ENCODE measurements at places on chromosomes 7 and 10.

DNA sequence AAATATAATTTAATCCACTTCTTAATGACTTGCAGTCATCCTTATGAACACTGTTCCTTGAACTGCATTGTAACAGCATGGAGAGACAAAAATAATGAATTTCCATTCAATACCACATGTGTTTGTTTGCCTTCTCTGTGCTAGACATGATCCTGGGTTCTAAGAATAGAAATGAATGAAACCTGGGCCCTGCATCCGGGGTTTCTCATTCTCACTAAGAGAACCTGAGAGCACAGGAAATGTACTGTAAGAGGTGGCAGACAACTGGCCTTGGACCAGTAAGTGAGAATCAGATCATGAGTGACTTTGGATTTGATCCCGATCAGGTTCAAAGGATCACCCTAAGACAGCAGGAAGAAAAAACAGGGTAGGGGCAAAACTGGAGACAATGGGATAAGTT, 37.2 kb upstream of the CUL1 start:
- no peak for DNase-seq

DNA sequence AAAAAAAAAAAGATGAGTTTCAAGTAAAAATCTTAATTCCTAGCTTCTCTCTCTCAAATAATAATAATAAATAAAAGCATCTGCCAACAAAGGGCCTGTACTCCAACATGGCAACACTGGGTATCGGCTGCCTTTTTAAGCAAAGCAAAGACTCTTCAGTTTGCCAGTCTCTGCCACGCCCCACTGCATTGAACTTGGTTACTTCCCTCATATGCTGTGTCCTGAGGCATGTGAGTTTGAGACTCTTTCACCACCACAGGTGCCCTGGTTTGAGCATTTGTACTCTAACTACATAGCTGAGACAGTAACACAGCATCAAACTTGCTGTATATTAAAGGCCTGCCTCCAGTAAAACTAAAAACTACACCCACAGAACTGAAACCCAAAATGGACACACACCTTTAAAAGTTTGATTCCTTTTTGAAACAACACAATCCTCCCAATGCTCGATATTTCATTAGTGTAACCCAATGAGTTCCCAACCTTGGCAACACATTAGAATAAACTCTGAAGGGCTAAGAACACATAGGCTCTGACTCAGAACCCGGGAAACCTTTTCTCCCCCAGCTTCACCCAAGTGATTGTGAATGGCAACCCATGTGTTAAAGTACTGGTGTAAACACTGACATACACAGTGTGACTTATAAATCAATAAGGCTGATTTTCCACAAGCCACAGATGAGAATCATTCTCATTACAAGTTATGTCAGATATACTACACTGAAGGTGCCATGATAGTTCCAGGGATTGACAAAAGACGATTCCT, 12.0 kb downstream of the JAZF1 start:
- DNase-seq: no peak

DNA sequence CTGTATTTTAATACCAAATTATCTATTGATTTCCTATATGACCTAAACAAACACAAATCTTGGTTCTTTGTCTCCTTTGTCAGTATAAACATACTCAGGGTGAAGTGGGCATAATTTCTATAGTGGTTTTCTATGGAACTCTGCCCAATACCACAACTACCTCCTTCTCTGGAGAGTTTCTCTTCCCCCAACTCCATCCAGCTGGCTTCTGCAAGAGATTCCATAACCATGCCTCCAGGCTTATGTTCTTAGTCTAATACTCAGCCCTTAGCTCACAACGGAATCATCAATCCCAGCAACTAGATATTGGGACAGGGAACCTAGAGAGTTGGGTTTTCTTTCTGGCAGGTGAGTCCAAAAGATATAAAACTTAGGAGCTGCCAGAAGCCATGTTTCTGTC, 127.3 kb downstream of the TRIL start:
- DNase-seq: no peak

- no peak for DNase-seq
Measured at GRCh38 chr7:139396323-139396951, 36.7 kb downstream of the LUC7L2 start.

GRCh38 chr7:83486957-83487356, 162.0 kb downstream of the SEMA3E start:
- no peak for DNase-seq

GRCh38 chr7:133783276-133783675, 343.9 kb upstream of the LRGUK start:
- no peak for DNase-seq

DNA sequence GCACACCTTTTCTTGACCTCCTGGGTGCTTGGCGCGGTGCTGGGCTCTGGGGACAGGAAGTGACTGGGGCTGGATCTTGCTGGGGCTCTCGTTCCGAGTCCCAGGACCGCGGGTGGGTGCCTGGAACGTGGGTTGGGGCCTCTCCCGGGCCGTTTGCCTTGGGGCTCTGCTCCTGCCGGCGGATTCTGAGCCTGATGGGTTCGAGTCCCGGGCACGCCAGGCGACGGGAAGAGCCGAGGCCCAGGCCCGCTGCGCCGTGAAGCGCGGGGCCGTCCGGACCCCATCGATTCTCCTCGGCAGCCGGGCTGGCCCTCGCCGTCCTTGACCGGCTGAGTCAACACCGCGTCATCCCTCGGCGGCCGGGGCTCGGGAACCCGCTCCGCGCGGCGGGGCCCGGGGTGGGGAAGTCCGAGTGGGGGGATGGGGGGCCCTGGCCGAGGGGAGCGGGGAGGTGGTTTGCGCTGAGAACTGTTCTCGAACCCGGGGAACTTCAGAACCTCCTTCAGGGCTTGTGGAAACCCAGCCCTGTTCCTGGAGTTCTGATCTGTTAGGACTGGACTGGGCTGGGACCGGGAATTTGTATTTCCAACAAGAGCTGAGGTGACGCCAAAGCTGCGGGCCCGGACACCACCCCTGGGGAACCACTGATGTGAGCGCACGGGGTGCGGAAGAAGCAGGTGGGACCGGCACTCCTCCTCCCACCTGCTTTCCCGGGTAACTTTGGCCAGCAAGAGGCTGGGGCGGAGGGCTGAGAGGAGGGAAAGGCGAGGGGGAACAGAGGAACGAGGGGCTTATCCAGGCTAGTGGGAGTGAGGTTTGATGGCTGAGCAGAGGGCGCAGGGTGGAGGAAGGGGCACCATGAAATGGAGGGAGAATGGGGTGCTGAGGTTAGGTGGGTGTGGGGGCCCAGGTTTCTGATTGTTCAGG, 6.2 kb downstream of the HHEX start:
- DNase-seq: no peak

- DNase-seq: no peak
Measured at GRCh38 chr7:82578430-82578829, 134.9 kb upstream of the CACNA2D1 start.

- no peak for DNase-seq
Measured at GRCh38 chr10:78577712-78578111, 491.1 kb upstream of the ZMIZ1 start.

GRCh38 chr10:113970641-113971040, 73.0 kb upstream of the ADRB1 start:
- no peak for DNase-seq

GRCh38 chr7:131735101-131735500, 178.7 kb upstream of the PODXL start:
- DNase-seq: no peak

DNA sequence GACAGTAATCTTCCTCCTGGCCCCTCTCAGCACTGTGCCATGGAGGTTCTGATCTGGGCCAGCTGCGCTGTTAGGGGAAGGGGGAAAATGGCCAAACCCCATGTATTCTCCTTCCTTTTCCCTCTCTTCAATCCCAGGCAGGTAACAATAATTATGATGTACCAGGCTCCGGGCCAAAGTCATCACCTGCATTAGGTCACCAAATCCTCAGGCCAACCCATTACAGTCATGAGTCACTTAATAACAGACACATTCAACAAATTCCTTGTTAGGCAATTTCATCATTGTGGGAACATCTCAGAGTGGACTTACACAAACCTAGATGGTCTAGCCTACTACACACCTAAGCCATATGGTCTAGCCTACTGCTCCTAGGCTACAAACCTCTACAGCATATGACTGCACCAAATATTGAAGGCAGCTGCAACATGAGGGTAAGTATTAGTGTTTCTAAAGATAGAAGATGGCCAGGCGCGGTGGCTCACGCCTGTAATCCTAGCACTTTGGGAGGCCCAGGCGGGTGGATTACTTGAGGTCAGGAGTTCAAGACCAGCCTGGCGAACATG, 2.2 kb upstream of the HSPB1 start:
- no peak for DNase-seq

- no peak for DNase-seq
Measured at GRCh38 chr10:88992921-88993524, 2.4 kb downstream of the FAS start.

- DNase-seq: no peak
Measured at GRCh38 chr7:110704225-110704624, 386.7 kb upstream of the LRRN3 start.

DNA sequence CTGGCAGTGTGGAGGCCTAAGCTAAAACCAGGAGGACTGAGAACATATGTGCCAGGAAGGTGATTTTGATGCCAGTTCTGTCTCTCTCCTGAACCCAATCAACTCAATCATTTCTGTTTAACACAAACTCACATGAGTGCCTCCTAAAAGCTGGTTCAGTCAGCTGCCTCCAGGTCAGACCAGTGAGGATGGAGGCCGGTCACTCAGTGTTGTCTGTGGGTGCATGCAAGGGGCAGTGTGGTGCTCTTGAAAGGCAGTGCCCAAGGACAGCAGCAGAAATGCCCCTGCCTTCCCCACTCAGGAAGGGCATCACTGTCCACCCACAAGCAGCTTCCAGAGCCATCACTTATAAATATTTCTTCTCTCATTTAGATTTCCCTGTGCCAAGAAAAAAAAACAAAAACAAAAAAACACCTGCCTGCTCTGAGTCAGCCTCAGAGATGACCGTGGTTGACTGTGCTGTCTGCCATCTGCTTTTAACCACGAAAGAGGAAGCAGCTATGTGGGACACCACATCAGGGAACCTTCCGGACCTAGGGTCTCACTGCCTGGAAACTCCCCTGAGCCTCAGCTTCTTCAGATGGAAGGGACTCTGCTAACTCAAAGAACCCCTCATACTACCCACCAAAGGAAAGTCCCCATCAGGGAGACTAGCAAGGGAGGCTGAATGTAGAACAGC, 39.1 kb downstream of the VOPP1 start:
- DNase-seq: peak; percentile 90

DNA sequence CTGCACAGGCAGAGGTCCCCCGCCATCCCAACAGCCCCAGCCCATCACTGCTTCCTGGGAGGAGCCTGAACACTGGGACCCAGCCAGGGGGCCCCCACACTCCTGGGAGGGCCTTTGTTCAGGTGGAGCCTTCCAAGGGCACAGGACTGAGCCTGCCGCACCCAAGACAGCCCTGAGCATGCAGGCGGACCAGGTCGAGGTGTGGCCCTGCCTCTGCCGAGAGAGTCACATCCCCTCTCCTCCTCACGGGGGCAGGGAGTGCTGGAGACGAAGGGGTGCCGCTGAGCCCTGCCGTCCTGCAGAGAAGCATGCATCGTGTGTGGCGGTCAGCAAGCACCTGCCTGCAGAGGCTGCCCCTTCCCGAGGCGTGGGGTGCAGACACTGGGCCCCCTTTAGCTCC, 7.3 kb upstream of the MAFK start:
- DNase-seq: no peak

GRCh38 chr10:77297393-77297739, 340.2 kb downstream of the KCNMA1 start:
- no peak for DNase-seq

- no peak for DNase-seq
Measured at GRCh38 chr7:70589590-70589989, 542.4 kb upstream of the GALNT17 start.

DNA sequence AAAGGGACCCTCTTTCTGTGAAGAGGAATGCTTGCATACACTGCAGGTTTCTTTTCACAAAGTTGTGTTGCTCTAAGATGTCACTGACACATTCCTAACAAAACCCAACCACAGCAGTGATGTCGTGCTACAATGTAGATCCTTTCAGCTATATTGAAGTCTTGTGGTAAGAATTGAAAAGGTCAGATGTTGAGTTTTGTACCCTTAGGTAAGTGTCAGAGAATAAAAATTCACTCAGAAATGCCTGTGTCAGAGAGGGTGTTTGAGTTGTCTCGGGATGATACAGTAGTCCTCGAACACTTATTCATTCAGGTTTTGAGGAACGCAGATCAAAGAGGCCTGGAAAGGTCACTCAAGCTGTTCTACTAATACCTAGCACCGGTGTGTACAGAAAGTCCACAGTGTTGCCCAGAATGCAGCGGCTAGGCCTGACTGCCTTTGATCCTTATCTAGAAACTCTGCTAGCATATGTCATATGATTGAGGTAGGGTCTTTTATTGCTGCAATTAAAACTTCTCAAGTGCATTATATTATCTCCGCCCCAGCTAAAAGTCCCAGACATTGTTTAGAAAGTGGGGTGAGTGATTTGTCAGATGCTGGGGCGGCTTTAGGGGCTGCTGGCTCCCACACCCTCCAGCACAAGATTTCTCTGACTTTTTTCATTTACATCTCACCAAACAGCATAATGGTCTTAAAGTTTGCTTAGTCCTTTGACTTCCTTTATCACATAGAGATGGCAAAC, 26.0 kb downstream of the RNF32 start:
- no peak for DNase-seq

DNA sequence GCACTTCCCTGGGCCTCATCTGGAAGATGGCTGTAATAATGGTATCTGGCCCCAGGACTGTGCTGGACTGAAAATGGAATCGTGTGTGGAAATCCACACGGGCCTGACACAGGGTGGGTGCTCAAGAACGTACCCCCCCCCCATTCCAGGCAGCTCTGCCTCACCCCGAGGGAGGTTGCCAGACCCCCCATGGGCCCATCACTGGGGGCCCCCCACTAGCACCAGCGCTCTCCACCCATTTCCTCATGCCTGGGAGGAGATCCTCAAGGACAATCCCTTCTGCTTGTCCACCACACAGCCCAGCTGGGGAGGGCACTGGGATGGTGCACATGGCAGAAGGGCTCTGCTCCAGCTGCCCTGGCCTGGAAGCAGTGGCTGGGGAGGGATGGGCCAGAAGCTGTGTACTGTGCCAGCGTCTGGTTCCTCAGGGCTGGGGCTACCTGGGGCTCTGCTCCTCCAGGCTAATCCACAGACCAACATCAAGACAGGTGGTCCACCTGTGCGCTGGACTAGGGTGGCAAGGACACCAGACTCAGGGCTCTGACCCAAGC, 55.4 kb downstream of the CAMK2B start:
- DNase-seq: no peak

DNA sequence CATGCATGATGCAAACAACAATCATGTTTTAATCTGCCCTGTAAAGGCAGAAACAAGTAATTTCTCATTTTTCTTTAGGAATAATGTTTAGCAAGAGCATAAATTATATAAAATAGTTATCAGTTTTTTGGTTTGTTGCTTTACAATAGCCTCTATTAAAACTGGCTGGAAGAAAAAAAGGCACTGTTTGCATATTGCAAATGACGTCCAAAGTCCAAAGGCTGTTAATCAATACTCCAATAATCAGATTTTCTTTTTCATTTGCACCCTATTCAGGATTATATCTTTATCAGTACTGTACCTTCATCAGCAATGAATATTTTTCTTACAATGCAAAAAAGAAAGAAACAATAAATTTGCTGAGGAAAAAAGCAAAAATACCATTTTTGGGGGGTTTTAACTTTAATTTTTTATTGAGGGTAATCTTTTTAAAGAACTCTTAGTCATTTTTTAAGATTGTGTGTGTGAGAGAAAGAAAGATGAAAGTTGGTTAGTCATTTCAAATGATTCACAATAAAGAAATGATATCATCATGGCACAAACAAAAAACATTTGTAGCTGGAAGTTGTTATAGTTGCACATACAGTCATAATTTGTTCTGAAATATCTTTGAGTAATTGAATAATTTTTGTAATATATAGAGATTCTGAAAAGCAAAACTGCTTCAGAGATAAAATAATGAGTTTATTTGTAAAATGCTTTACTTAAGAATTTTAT, 44.4 kb upstream of the AKR1C2 start:
- DNase-seq: no peak
